A673 (cell line): ENCODE measurements at places on chromosomes 7 and 10.

GRCh38 chr10:740936-741431, 51.5 kb upstream of the DIP2C start:
- no peak for DNase-seq

GRCh38 chr7:51255536-51256208, 60.9 kb downstream of the COBL start:
- no peak for DNase-seq

DNA sequence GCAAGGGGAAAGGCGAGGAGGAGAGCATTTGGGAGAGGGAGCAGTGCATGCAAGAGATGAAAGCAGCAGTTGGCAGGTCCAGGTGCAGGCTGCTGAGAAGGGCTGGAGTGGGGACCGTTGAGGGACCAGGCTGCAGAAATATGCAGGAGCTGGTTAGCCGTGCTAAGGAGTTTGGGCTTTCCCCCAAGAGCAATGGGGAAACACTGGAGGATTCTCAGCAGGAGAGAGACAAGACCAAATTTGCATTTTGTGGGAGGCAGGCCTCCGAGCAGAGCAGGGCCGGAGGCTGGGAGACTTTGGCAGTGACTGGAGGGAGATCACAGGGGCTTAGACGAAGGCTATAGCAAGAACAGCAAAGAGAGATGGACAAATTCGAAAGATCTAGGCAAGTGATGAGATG, 11.8 kb downstream of the BTBD16 start:
- DNase-seq: no peak

DNA sequence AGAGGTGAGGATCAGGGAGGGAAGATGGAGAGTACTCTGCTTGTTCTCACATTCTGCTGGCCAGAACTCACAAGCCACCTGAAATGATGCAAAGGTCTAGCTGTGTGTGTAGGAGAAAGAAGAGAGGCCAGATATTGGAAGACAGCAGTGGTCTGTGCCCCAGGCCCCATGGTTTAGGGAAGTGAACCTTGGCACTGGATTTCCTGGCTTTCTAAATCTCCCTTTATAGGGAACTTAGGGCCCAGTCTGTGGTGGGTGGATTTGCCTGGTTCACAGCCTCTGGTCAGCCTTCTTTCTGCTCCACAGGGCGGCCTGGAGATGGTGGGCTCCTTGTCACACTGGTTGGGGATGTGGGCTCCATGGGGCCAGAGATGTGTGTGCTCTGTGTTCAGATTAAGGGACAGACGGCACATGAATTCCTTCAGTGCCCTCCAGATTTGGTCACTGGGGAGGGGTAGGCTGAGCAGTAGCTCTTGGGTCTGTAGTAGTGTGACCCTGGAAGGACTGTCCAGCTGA, 9.5 kb upstream of the SH2D4B start:
- no peak for DNase-seq

DNA sequence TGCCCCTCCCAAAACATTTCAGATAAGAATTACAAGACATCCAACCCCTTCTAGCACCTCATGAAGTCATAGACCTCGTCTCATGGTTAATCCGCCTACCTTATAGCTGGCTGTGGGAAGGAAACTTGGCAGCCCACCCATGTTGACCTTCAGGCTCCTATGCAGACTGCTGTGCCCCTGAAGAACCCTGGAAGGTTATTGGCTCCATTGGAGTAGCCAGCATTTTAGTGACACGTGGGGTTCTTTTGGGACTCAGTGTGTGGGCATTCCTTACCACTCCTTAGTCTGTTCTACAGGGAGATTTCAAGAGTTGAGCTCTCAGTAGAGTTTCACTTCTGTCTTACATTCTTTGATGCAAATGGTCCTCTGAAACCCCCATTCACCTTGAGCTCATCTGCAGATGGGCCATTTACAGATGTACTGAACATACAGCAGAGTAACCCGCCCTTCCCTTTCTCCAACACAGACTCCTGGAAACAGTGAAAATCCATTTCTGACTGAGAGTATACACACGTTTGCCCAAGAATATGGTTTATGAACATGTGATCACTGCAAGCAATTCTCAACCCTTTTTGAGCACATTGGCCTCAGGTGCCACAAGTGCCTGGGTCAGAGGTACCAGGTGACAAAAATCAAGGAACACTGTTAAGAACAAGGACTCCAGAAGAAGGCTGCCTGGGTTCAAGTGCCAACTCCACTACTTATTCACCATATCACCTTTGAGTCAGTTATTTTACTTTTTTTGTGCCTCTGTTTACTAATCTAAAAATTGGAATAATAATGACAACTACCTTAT, 54.0 kb upstream of the HECW1 start:
- no peak for DNase-seq

GRCh38 chr7:24829787-24830186, 72.5 kb upstream of the GSDME start:
- DNase-seq: no peak

DNA sequence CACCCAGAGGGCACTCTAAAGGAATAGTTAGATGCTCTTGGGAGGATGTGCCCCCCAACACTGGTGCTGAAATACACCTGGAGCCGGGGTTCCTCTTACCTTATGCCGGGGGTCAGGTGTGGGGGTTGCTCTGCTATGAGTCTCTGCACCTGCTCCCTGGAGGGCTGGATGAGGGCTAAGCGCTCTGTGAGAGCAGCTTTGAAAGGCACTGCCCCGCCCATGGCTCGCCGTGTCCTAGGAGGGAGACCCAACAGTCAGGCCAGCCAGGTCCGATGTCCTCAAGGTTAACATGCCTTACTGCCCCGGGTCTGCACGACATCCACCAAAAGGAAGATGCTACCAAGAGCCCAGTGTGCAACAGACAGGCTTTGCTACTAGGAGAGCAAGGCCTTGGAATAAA, 31.7 kb downstream of the PSPH start:
- DNase-seq: no peak

GRCh38 chr10:132503581-132504421, 33.8 kb upstream of the INPP5A start:
- no peak for DNase-seq

- DNase-seq: no peak
Observed at GRCh38 chr7:45126201-45126600, 14.7 kb upstream of the TBRG4 start.

DNA sequence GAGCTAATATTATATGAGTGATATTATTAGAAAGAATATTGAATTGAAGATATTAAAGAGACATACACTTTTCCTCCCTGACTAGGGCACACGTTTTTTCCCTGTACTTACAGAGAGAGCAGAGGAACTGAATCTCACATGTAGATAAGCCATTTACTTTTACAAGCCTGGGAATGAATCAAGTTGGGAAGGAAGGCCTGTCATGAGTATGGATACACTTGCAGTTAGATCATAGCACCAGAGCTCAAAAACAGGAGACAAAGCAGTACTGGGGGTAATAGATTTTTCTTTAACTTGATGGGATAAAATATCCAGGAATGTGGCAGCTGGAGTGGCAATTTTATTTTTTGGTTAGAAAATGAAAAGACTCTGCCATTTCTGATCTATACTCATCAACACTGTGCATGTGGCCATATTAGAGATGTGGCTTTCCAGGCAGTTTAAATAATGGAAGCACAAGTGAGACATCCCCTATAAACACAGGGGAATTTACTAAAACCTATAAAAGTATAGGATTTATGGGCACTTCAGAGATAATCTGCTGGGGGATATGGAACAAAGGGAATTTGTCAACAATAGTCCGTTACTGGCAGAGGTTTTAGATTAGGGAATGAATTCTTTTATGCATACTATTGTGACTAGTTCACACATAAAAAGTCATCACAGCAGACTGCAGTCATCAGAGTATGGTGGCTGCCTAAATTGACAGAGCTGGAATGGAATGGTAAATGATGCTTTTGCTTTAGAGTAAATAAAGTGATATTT, 657.7 kb upstream of the MBL2 start:
- no peak for DNase-seq

DNA sequence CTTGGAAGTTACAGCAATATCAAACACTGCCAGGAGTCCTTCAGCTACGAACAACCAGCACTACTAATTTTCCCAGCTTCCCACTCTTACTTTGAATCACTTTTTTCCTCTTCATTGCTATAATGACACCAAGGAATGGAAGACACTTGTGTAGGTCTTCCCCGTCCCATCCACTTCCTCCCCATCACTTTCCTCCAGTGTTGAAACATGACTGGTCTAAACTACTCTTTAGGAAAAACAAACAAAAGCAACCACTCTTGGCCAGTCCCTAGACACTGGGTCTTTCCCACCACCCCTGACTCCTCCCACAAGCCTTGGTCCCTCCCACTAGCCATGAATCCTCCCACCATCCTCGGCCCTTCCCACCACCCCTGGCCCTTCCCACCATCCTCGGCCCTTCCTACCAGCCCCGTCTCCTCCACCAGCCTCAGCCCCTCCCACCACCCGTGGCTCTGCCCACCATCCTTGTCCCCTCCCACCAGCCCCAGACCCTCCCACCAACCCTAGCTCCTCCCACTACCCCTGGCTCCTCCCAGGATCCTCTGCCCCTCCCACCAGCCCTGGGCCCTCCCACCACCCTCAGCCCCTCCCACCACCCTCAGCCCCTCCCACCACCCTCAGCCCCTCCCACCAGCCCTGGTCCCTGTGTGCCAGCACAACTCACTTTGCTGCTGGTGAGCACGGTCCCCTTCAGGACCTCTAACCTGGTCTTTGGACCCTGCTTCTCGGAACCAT, 68.5 kb downstream of the CXCL12 start:
- DNase-seq: no peak

- peak; percentile 84 for DNase-seq
Observed at GRCh38 chr10:78756604-78757343, 312.0 kb upstream of the ZMIZ1 start.

DNA sequence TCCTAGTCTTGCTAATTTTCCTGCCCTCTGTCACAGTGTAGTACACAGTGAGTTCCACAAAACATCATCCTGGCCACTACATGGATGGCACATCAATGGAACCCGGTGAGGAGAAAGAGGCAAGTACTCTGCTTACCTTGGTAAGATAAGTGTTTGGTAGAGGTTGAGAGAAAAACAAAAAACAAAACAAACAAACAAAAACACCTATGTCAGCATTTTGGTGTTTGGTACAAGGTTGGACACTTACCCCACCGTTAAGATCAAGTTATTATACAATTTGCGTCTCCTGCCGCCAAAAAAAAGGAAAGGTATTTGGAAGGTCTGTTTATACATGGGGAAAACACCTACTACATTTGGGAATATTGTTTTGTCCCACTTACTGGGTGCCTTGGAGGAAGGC, 72.7 kb downstream of the ZNF248 start:
- no peak for DNase-seq

- DNase-seq: no peak
Observed at GRCh38 chr7:5183155-5183554, 6.9 kb upstream of the WIPI2 start.

GRCh38 chr7:48781752-48782151, 142.6 kb upstream of the CDC14C start:
- no peak for DNase-seq

DNA sequence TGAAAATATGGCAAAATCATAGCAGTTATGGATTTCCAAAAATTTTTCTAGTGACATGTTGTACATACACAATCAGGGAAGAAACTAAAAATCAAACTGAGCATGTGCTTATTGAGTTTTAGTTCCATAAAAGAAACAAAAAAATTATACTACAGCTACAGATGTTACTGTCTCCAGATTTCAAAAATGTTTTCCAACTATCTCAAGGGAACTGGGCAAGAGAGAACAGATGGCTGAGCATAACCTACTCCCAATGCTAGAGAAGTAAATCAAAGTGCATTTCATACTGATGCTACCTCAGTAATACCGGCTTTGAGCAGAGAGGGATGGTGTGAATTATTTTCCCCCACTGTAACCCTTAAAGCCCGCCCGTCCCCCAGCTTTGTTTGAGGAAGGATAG, 40.7 kb upstream of the KMT2C start:
- DNase-seq: no peak

- DNase-seq: peak; percentile 44
Observed at GRCh38 chr10:21929070-21929469, 74.5 kb downstream of the DNAJC1 start.

- DNase-seq: no peak
Observed at GRCh38 chr10:72356115-72356514, 1.4 kb upstream of the DNAJB12 start.

DNA sequence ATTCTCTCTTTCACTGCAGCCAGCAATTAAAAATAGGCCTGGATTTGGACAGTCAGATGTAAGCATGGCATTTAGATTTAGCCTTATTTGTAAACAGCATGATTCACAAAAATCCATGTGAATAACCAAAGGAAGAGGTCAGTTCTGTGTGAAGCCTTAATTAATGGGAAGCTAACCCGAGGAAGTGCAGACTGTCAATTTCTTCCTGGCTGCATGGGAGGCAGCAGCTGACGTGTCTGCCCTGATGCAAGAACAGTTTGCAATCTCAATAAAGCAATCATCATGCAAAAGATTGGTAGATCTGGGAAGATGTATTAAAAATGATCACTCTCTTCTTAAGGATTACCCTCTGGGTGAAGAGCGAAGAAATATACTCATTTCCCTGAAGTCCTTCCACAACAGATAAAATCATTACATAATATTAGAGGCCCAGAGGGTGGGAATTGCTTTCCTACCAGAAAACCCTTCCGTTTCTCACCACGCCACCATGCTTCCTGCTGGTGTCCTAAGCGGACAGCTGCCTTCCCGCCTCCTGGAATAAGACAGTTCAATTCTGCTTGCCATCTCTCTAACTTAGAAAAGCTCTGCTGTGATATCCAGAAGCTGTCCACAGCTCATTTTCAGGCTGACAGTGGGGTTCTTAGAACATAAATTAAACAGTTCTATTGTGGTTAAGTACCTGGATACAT, 526.7 kb upstream of the NRP1 start:
- DNase-seq: no peak

DNA sequence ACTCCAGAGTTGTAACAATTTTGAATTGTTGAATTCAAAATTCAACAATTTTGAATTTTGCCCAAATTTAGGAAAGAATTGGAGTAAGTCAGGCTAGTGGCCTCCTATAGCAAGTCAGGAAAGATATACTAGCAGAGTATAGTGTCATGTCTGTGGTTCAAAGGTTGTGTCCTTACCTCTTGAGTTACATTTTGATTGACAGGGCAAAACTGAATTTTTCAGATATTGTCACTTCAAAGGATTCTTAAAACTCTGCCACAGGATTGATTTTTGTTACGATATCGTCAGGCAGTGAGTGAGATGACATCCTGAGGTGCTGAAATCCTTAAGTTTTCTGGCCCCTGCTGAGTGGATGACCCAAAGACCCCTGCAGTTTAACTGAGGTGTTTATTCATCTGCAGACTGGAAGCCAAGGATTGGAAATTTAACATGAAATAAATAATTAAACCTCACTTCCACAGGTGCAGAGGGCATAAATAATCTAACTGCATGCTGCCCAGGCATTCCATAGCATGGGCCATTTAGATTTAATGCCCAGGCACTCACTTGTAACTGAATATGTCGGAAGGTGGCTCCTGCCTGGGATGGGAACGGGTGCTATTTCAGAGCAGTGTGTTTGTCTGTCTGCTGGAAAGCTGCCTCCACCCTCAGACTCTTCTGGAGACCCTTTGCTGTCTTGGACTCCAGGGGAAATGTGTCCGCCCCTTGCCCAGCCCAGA, 50.8 kb downstream of the RBM20 start:
- no peak for DNase-seq

- DNase-seq: no peak
Observed at GRCh38 chr10:3769556-3769955, 15.5 kb downstream of the KLF6 start.
